Nasal cavity respiratory epithelium epithelial cell of viscerocranial mucosa (primary cell): ENCODE measurements at places on chromosomes 2 and 18. TPM values are rescaled to one million over a fixed set of nuclear protein-coding genes. Genes with fewer than 3 reads are reported as not detected.

BOK gene
- total RNA-seq: 16.4 and 26.1 TPM in 2 replicates

MATN3 gene
- total RNA-seq: 0.34 and 1.00 TPM in 2 replicates

LIMS2 gene
- total RNA-seq: 0.21 TPM in 1 of 2 replicates, not detected in the other

GULP1 gene
- 38.7 and 66.6 TPM in 2 replicates for total RNA-seq

TNS1 gene
- 0.50 TPM in 1 of 2 replicates, not detected in the other for total RNA-seq

HOXD3 gene
- not detected in 2 replicates for total RNA-seq

RAB17 gene
- 0.34 and 1.5 TPM in 2 replicates for total RNA-seq

VWC2L gene
- 0.07 TPM in 1 of 2 replicates, not detected in the other for total RNA-seq

SULT1C4 gene
- not detected in 2 replicates for total RNA-seq

LAMA3 gene
- 859 and 1,149 TPM in 2 replicates for total RNA-seq

LDAH gene
- 10.3 and 20.0 TPM in 2 replicates for total RNA-seq
